ENCODE measurements at places on chromosomes 16 and 17. TPM values are rescaled to one million over a fixed set of nuclear protein-coding genes. Genes with fewer than 3 reads are reported as not detected.

DNA sequence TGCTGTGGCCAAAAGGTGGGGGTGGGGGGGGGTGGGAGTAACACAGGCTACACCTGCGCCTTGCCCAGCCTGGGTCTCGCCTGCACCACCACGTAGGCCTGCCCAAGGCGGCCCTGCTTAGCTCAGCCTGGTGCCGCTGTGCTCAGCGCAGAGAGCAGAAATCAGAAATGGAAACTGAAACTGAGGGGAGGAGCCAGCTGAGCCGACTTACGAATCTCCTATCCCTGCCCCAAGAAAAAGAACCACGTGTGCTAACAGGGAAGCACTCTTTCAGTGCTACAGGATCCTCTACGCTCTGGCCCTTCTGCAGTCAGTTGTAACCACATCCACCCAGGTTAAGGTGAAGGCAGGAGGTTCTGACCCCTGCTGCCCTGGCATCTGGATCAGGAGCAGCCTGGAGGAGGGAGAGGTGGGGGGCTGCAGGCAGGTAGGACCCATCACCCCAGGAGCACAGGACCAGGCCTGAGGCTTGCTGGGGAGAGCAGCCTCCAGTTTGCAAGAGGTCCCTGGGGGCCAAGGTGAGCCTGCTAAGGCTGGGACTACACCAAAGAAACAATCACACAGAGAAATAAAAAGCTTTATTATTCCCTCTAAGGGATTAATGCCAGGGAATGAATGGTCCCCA is at the start of gene DHX58:
Gene DHX58 (minus strand): TSS at position 163 of the 625 bp plus-strand sequence. CDS start 822 bp downstream, outside the sequence.
- no peak within 1 kb of the TSS for H3K4me3 ChIP-seq
- no peaks in the 10 kb centered on the region for H3K36me3 ChIP-seq
- no peaks in the 10 kb centered on the region for H3K27me3 ChIP-seq
- H3K27ac ChIP-seq, result peak within 1 kb of the TSS; percentile 59

DNA sequence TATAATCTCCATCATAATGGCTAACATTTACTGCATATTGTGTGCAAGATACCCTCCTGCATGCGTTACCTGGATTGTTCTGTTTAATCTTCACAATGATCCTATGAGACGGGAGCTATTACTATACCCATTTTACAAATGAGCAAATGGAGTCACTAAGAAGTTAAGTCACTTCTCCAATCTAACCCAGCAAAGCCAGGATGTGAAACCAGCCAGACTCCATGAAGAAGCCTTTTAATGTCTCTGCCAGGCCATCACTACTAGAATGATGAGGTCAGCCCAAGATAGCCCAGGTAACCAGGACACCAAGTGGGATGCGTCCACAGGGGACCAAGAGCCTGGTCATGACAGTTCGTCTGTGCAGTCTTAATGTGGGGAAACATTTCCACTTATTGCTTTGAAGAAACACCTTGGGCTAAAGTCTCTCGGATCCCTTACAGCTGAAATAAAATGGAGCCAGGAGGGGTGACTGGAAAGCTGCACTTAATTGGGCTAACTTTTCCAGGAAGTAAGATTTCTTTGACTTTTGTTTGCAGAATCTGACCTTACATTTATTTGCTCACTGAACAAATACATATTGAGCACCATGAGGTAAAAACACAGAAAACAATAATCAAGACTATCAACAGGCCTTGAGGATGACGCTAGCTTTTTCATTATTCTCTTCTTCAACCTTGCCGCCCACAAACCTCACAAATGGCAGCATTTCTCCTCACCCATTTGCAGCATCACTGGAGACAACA is 926 bp upstream of the SHCBP1 start:
- no peaks in the 10 kb centered on the region for H3K27me3 ChIP-seq
- H3K36me3 ChIP-seq, result no peaks in the 10 kb centered on the region
- no peak overlapping the region for H3K4me3 ChIP-seq
- H3K4me1 ChIP-seq, result no peaks in the 10 kb centered on the region
- no peak overlapping the region for H3K27ac ChIP-seq

DNA sequence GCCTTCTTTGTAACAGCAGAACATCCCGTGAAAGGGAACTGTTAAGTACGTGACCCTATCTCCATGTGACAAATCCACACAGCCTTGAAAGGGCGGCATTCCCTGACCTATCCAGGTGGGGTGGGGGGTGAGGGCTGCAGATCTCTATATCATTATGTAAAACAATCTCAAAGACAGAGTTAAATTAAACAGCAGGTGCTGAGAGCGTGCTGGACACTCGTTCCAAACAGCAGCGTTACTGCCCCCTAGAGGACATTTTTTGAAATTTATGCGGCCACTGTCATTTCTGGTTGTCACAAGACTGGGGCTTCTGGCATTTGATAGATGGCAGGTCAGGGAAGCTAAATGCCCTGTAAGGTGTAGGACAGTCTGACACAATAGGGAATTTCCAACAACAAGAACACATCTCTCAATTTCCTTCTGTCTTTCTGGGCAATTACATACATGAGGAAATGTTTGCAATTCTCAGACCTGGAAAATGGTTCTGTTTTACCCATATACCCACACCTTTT is 6.7 kb upstream of the SLC25A39 start:
- no peaks in the 10 kb centered on the region for H3K36me3 ChIP-seq
- DNase-seq, result peak; percentile 91
- no peak overlapping the region for H3K4me3 ChIP-seq
- no peak overlapping the region for H3K27ac ChIP-seq

DNA sequence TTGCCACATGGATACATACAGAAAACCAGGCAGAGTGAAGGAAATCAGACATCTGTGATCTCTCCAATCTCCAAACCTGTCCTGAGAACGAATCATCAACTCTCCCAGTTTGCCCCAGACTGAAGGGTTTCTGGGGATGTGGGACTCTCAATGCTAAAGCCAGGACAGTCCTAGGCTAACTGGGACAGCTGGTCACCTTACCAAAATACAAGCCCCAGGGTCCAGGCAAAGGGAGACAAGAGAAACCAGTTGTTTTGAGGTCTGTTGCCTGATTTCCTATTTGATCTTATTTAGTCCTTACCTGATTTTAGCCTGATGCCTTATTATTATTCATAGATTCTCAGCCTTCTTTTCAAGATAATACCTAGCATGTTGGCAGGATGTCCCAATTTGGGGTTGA is 51.7 kb upstream of the TAC4 start:
- H3K27ac ChIP-seq, result no peak overlapping the region
- H3K36me3 ChIP-seq, result no peaks in the 10 kb centered on the region
- H3K27me3 ChIP-seq, result peaks cover 31% of the 10 kb centered on the region
- no peak for DNase-seq

GRCh38 chr17:17108451-17109049 is 66.3 kb downstream of the MPRIP start:
- peaks cover 31% of the 10 kb centered on the region for H3K4me1 ChIP-seq
- no peak for DNase-seq
- no peak overlapping the region for H3K4me3 ChIP-seq
- peak overlapping the region; percentile 75 for H3K27ac ChIP-seq
- H3K36me3 ChIP-seq, result no peaks in the 10 kb centered on the region

- H3K36me3 ChIP-seq, result no peaks in the 10 kb centered on the region
- H3K4me3 ChIP-seq, result no peak overlapping the region
- peaks cover 25% of the 10 kb centered on the region for H3K27me3 ChIP-seq
- DNase-seq, result no peak
Observed at GRCh38 chr16:54579106-54579728, 292.6 kb upstream of the IRX3 start.

DNA sequence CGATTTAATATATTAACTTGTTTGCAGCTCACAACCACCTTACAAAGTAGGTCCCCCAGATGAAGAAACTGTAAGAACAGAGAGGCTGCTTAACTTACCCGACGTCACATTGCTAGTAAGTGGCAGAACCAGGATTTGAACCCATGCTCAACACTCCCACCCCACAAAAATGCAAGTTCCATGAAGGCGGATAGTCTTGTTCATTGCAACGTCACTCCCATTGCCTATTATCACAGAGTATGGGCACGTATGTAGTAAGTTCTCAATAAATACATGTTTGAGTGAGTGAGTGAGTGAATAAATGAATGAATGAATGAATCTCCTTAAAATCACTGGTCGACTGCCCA is 1.1 kb downstream of the USP31 start:
- no peaks in the 10 kb centered on the region for H3K36me3 ChIP-seq
- no peaks in the 10 kb centered on the region for H3K27me3 ChIP-seq
- no peak for DNase-seq
- peaks cover 6% of the 10 kb centered on the region for H3K4me1 ChIP-seq
- H3K27ac ChIP-seq, result no peak overlapping the region

DNA sequence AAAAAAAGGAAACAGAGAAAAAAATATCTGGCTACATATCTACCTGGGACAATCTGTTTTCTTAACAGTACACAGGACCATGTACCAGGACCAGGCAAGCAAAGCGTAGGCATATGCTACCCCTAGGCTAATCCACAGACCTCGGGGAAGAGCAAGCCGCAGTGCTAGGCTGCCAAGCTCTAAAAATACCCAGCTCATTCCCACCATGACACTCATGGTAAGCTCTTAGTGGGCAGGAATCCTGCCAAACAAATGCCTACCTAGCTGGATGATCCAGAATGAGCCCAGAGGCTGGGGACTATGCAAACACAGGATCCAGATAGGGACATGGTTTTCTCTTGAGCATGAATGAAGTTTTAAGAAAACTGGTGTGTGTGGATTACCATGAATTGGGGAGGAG is 95.6 kb downstream of the GRIN2A start:
- no peaks in the 10 kb centered on the region for H3K27me3 ChIP-seq
- H3K4me1 ChIP-seq, result no peaks in the 10 kb centered on the region
- H3K4me3 ChIP-seq, result no peak overlapping the region
- DNase-seq, result no peak
- no peaks in the 10 kb centered on the region for H3K36me3 ChIP-seq

- H3K36me3 ChIP-seq, result no peaks in the 10 kb centered on the region
- no peak for DNase-seq
- no peak overlapping the region for H3K27ac ChIP-seq
- H3K4me1 ChIP-seq, result no peaks in the 10 kb centered on the region
Observed at GRCh38 chr17:32498391-32498790, 11.6 kb downstream of the CDK5R1 start.

GRCh38 chr17:67425571-67426160 is 48.6 kb downstream of the PITPNC1 start:
- H3K27ac ChIP-seq, result no peak overlapping the region
- no peaks in the 10 kb centered on the region for H3K36me3 ChIP-seq
- no peak for DNase-seq
- no peak overlapping the region for H3K4me3 ChIP-seq

DNA sequence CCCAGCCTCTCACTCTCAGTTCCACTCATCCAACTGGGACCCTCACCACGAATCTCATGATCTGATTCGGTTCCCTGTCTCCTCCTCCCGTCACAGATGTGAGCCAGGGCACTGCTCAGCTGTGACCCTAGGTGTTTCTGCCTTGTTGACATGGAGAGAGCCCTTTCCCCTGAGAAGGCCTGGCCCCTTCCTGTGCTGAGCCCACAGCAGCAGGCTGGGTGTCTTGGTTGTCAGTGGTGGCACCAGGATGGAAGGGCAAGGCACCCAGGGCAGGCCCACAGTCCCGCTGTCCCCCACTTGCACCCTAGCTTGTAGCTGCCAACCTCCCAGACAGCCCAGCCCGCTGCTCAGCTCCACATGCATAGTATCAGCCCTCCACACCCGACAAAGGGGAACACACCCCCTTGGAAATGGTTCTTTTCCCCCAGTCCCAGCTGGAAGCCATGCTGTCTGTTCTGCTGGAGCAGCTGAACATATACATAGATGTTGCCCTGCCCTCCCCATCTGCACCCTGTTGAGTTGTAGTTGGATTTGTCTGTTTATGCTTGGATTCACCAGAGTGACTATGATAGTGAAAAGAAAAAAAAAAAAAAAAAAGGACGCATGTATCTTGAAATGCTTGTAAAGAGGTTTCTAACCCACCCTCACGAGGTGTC is 26.6 kb downstream of the STH start:
- no peaks in the 10 kb centered on the region for H3K36me3 ChIP-seq
- DNase-seq, result no peak
- no peak overlapping the region for H3K27ac ChIP-seq

- no peaks in the 10 kb centered on the region for H3K36me3 ChIP-seq
- no peaks in the 10 kb centered on the region for H3K27me3 ChIP-seq
- no peak overlapping the region for H3K27ac ChIP-seq
Observed at GRCh38 chr17:81142301-81143199, 22.8 kb upstream of the PVALEF start.

DNA sequence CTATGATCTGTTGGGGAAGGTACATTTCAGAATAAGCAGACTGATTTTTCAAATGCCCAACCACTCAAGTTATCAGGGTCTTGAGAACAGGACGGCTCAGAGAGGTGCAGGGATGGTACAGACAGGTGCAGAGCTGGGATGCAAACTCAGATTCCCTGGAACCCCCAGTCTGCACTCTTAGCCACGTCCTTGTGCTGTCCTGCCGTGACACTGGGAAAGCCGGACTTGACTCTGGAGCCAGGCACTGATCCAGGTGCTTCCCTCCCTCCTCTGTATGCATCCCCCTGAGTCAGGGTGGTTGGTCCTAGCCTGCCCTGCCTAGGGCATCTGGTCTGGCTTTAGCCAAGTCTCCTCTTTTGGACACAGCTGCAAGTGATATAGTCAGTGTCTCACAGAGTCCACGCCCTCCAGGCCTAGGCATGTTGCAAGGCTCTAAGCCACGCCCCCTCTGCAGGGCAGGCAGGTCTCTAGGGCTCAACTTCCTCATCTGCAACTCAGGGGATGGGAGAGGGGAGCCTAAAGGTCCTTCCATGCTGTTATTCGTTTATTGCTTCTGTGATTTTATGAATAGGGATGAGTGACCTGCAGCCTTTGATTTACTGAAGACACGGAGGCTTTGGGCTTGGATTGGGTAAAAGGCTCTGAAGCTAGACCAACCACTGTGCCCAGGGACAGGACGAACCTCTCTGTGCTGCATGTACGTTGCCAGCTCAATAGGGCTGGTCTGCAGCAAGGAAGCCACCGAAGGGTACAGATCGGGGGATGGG is 97.3 kb downstream of the SDK2 start:
- H3K4me3 ChIP-seq, result no peak overlapping the region
- no peaks in the 10 kb centered on the region for H3K27me3 ChIP-seq
- no peaks in the 10 kb centered on the region for H3K36me3 ChIP-seq
- H3K4me1 ChIP-seq, result no peaks in the 10 kb centered on the region
- DNase-seq, result peak; percentile 78
- no peak overlapping the region for H3K27ac ChIP-seq

- peak overlapping the region; percentile 27 for H3K27ac ChIP-seq
- peaks cover 2% of the 10 kb centered on the region for H3K27me3 ChIP-seq
- DNase-seq, result peak; percentile 69
- peaks cover 4% of the 10 kb centered on the region for H3K4me1 ChIP-seq
- no peak overlapping the region for H3K4me3 ChIP-seq
- H3K36me3 ChIP-seq, result no peaks in the 10 kb centered on the region
Observed at GRCh38 chr17:64787255-64787920, 125.3 kb upstream of the SMURF2 start.

- peaks cover 5% of the 10 kb centered on the region for H3K4me1 ChIP-seq
- DNase-seq, result no peak
- H3K36me3 ChIP-seq, result no peaks in the 10 kb centered on the region
- H3K27ac ChIP-seq, result no peak overlapping the region
- H3K27me3 ChIP-seq, result no peaks in the 10 kb centered on the region
Observed at GRCh38 chr17:42791948-42792347, 6.6 kb downstream of the COA3 start.

GRCh38 chr17:79000396-79001189 is 9.0 kb downstream of the CANT1 start:
- H3K4me1 ChIP-seq, result peaks cover 11% of the 10 kb centered on the region
- no peak for DNase-seq
- no peak overlapping the region for H3K4me3 ChIP-seq
- no peaks in the 10 kb centered on the region for H3K27me3 ChIP-seq
- H3K27ac ChIP-seq, result no peak overlapping the region

ZNF423 gene
- 11.8 TPM for total RNA-seq

TNFSF13 gene
- 11.0 TPM for total RNA-seq

OR1F1 gene
- total RNA-seq, result not detected

WIPF2 gene
- 12.6 TPM for total RNA-seq

NMT1 gene
- total RNA-seq, result 68.5 TPM

UQCRC2 gene
- total RNA-seq, result 144 TPM

TBC1D3B gene
- 2.0 TPM for total RNA-seq

TMEM92 gene
- 6.9 TPM for total RNA-seq

KRT31 gene
- not detected for total RNA-seq

ETV4 gene
- 10.7 TPM for total RNA-seq

OR3A3 gene
- total RNA-seq, result not detected

APOH gene
- 449 TPM for total RNA-seq

All from hepatocyte (in vitro differentiated cells).